ENCODE measurements at places on chromosomes 2 and 18.

DNA sequence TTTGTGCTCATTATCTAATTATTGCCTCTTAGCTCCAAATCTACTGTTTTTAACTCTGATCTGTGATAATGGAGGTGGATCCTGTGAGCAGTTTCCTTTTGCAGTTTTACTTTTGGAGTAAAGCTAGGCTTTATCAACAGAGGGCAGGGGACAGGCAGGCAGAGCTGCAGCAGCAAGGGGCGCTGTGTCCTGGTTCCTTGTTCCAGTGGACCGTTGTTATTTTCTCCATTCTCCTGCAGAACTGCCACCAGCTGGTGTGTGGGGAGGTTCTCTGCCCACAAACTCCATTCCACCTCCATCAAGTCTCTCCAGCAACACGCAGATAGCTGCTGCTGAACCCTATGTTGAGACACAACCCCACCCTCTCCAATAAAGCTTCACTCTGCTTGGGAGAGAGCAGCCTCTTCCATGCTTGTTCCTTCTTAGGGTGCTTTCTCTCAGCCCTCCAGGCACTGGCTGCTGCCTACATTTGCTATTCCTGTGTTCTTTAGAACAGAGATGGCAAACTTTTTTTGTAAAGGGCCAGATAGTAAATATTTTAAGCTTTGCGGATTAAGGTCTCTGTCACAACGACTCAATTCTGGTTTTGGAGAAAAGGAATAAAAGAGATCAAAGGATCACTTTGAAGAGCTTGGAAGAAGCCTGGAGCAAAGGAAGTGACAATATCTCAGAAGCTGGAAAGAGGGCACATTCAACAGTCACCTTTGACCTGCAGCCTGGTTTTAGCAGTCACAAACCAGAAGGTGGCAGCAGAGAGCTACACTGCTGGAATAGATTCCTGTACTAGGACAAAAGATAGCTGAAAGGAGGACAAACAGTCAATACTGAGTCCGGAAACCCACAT, 208.8 kb downstream of the CCDC178 start:
- DNase-seq: peak; percentile 89

DNA sequence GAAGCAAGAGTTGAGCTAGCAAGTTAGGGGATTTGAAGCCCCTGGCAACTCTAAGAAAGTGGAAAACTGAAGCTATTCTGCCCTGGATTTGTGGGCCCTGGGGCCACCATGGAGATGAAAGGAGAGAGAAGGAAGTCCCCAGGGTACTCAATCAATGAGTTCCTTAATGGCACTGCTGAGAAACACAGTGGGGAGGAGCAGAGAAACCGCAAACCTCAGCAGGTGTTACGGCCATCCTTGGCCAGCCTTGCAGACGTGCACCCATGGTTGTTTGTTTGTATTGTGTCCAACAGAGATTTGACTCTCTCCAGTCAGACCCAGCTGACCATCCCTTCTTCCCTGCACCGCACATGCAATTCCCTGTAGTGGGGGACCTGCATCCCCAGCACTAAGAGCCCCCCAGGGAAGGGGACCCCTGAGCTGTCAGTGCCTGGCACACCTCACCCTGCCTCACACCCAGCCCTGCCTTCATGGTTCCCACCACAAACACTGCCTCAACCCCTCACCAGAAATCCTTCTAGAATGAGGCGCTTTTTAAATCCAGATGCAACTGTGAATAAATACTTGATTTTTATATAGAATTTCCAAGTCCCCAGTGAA, 255.3 kb downstream of the SH3BP4 start:
- DNase-seq: no peak

GRCh38 chr18:12458771-12459170, 51.0 kb downstream of the PRELID3A start:
- no peak for DNase-seq

GRCh38 chr18:79687806-79688205, 8.2 kb downstream of the CTDP1 start:
- DNase-seq: no peak

GRCh38 chr2:169160926-169161481, 91.6 kb downstream of the DHRS9 start:
- no peak for DNase-seq

GRCh38 chr2:72145289-72145657, 2.4 kb downstream of the CYP26B1 start:
- DNase-seq: no peak

Measured in NCI-H1092 (cell line).